Fibroblast of the aortic adventitia (primary cell): ENCODE measurements at places on chromosomes 2 and 18.

GRCh38 chr18:50454387-50454988 is 79.6 kb downstream of the SKA1 start:
- no peak for DNase-seq

DNA sequence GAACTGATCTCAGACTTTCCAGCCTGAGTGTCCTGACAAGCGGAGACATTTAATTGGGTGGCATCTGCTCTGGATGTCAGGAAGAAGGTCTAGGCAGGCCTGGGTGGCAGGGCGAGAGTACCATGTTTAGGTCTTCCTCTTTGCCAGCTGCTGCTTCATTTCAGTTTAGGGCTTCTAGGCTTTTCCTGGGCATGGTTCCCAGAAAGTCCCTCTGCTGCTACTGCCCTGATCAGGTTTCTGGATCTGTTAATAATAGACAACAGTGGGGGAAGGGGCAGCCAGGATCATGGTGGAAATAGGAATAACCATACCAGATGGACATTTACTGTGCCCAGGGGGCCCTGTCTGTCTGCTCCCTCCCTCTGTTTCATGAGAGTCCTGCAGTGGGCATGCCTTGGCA is 2.3 kb upstream of the PLCD4 start:
- peak; percentile 56 for DNase-seq

- no peak for DNase-seq
Measured at GRCh38 chr2:121825003-121825950, 69.8 kb downstream of the TSN start.

DNA sequence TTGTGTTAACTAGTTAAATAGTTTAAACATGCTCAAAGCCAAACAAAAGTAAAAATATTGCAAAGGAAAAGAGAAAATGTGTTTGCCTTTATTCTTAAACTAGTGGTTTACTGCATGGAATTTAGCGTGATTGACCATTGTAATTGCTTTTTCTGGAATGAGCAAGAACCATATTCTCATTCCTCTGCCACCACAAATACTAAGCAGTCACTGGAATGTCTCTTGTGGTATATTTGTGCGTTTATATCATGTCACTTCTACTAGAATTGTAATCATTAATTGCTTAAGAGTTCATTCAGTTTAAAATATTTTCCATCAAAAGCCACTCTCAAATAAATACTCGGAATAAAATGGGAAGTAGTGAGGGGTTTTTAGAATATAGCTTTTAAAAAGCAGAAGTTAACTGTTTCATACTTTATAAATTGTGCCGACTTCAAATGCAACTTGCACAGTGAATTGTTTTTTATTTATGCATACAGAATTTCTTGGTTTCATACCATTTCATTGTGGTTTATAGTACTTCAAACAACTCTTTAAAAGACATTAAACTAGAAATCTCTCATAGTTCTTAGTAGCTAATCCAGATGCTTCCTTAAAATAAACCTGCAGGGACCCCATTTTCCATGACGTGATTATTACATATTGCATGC is 288.1 kb downstream of the EPHA4 start:
- DNase-seq = no peak

DNA sequence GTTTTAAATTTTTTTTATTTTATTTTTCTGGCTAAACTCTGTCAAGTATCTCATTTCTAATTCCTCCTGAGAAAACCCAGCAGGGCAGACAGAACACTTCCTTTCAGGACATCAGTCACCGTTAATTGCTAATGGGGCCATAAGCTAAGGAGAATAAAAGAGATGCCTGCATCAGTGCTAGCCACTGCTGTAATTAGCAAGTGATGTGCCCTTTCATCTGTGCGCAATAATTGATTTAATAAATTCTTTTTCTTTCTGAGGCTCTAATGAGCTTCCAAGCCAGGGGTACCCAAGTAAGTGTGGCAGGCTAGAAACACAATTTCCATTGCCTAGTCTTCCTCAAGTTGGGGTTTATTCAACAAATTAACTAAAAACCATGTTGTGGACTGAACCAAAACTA is 65.5 kb downstream of the SLC9A4 start:
- DNase-seq = no peak

DNA sequence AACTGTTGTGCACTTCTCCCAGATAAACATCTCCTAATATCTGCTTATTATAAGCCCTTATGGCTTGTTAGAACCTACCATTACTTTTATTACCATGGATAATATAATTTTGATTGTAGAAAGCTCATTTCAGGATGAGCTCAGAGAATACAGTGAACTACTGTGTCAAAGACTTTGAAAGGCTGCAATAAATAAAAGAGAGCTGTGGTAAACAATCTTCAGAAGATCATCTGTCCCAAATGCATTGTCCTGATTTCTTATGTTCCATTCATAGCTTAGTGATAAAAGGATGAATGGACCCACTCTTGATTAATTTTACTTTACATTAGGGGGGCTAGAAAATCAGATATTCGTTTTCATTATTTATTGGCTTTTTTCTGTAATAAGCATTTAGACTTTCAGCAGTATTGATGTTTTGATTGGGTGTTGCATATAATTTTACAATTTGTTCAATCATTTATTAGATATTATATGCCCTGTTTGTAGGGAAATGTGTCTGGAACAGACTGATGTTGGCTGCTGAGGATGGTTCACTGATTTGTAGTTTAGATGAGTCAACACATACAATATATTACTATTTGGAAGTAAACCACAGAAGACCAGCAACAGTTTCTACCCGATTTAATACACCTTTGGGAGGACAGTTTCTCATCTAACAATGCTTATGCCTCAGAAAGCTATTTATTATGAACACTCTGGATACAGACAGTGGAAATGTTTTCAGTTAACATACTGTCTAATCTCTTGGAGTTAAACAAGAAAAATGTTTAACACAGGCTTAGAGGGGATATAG is 147.2 kb downstream of the TMEFF2 start:
- no peak for DNase-seq

- DNase-seq = no peak
Measured at GRCh38 chr2:175363699-175364098, 182.2 kb upstream of the ATP5MC3 start.

- no peak for DNase-seq
Measured at GRCh38 chr2:168782271-168782670, 20.2 kb upstream of the NOSTRIN start.

- peak; percentile 54 for DNase-seq
Measured at GRCh38 chr2:173151671-173152401, 76.2 kb downstream of the MAP3K20 start.

GRCh38 chr2:113180131-113180946 is 6.6 kb downstream of the PSD4 start:
- no peak for DNase-seq

DNA sequence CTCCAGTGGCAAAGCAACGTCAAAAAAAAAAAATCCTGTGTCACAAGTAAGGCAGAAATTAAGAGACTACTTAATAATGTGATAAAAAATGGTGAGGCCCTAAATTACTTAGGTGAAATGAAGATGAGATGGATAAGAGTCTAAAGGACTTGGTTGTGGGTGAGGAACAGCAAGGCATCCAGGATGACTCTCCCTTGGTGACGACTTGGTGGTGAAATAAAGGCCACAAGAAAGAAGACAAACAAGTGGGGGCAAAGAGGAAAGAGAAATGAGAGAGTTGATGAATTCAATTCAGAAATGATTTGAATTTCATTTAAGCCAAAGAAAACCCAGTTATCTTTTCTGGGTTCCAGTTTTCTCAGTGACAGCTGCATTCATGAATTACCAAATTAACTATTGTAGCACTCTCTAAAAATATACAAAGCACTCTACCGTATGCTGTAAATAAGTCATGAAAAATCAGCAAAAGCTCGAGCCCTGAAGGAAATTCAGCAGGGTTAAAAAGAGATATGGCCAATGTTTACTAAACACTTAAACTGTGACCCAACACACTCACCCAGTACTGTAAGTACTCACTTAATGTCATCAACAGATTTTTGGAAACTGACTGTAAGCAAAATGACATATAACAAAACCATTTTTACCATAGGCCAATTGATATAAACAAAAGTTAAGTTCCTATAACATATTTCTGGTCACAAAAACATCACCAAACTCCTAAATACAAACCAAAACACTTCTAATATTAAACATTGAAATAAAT is 1.4 kb downstream of the METTL8 start:
- no peak for DNase-seq

- DNase-seq = no peak
Measured at GRCh38 chr2:29918941-29919340, 2.4 kb downstream of the ALK start.

GRCh38 chr2:53820711-53821110 is 33.9 kb downstream of the ERLEC1 start:
- no peak for DNase-seq
